ENCODE measurements at places on chromosomes 6 and 20.

GRCh38 chr20:49584418-49585382, 16.8 kb upstream of the PTGIS start:
- DNase-seq: no peak

DNA sequence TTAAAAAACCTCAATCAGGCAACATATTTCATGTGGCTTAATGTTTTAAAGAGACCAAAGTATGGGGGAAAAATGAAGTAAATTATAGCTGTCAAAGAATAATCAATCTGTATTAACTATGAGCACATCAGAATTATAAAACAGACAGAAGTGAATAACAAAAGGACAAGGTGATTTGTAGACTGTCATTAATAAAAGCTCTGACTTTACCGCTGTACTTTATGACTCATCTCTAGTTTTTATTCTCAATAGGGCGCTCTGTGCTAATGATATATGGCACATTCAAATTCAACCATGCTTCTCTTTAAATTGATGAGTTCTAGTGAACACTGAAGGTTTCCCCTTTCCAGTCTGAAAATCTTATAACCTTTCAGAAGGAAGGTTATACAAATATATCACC, 72.0 kb downstream of the PREP start:
- DNase-seq: no peak

GRCh38 chr6:104306211-104306610, 553.5 kb downstream of the HACE1 start:
- DNase-seq: no peak

DNA sequence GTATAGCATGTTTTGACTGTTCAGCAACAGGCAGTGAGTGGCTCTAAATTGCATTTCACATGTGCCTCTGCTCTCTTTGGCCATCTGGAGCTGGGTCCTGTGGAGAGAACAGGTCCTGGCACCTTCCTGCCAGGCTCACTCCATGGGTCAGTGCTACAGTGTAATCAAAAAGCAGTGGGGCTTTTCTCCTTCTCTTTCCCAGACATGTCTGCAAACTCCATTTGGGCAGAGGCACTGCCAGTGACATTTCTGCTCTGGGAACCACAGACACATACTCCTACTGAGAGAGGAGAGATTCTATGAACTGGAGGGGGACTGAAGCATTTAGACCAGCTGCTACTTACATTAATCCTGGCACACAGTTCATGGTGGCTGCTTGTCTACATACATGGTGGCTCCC, 68.3 kb upstream of the TRAF3IP2 start:
- DNase-seq: no peak

DNA sequence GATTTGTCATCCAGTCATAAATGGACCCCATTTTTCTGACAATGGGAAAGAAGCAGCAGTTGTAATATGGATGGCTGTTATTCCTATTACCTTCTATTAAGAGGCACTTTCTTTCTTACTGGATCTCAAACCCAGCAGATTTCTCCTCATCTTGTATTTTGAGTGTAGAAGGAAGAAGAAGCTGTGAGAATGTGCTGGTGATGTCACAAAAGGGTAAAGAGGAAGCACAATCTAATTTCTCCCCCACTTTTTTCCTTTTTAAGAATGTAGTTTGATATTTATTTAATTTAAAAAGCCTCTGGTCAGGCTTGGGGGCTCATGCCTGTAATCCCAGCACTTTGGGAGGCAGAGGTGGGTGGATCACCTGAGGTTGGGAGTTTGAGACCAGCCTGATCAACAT, 100.0 kb upstream of the JARID2 start:
- no peak for DNase-seq

- no peak for DNase-seq
These were observed 6.4 kb upstream of the SLC12A5 start for GRCh38 chr20:46022411-46023147.

GRCh38 chr6:132268209-132268608, 133.1 kb downstream of the MOXD1 start:
- no peak for DNase-seq

DNA sequence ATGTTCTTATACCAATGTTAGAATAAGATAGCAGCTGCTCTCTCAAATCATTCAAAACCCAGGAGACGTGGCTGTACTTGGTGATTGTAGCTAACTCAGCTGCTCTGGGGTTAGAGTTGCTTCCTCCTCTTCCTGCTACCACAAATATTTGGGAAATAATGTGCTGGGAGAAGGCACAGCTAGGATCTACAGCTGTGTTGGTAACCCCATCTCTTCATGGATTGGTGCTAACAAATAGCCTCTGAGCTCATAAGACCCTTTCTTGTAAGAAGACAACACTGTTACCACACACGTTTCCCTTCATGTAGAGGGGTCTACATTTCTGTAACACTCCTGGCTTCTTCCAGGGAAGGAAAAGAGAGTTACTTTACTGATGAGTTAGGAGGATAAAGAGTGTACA, 911.0 kb upstream of the CITED2 start:
- DNase-seq: peak; percentile 3

GRCh38 chr6:161891542-161891941, 617.7 kb upstream of the AGPAT4 start:
- no peak for DNase-seq

DNA sequence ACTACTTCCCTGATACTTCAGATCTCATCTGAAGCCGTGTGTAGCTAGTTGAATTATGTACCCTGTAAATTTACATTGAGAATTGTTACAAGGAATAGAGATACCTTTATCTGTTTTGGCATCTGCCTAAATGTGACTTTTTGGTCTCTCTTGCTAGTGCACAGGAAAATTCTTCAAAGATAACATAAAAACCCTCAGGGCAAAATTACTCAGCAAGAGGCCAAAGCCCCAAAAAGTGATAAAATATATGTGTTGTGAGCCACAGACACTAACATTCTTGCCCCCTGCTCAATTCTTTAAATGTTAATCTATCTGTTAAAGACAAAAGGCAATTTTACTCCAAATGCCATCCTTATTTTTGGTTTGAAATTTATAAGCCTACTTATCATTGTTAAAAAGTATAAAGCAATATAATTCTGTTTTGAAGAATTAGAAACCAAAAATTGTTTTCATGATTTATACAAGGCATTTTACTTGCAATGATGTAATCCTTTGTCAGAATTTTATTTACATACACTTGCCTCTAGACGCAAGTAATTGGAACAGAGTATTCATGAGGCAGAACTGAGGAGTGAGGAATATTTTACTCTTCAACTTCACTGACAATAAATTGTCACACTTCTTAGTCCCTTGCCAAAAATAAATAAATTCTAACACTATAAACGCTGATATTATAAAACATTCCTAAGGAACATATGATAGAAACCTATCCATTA, 186.2 kb downstream of the EPM2A start:
- no peak for DNase-seq

DNA sequence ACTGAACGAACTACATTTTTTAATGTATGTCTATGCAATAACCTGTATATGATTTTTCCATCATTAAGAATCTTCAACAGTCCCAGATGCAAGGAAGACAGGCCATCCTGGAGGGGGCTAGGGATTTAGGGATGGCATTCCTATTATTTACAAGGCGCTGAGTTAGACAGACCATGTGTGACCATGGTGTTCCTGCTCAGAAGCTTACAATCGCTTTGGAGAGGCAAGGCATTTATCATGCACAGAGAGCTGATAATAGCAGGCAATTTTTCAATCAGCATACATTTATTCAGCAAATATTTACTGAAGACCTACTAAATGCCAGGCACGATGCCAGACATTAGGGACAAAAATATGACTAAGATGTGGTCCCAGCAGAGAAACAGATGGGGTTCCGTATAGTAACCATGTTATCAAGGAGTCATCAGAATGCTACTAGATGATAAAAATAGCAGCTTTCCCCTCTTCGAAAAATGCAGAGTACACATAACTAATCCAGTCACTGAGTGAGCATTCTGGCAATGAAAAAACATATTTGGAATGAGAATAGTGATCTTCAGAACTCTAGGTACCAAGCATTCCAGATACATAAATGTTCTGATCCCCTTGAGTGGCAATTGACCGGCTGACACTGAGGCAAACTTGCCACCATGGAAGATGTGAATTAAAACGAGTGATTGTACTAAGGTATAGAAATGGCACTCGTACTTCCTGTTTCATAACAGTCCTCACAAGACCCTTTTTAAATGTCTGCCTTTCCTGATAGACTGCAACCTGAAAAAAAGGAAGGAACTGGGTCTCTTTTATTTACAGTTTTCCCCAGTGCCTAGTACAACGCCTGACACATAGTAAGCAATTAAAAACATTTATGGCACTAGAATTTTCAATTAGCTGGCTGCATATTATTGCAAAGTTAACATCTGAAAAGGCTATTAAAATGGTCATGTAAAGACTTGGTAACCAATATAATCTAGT, 135.7 kb downstream of the ATXN1 start:
- no peak for DNase-seq

DNA sequence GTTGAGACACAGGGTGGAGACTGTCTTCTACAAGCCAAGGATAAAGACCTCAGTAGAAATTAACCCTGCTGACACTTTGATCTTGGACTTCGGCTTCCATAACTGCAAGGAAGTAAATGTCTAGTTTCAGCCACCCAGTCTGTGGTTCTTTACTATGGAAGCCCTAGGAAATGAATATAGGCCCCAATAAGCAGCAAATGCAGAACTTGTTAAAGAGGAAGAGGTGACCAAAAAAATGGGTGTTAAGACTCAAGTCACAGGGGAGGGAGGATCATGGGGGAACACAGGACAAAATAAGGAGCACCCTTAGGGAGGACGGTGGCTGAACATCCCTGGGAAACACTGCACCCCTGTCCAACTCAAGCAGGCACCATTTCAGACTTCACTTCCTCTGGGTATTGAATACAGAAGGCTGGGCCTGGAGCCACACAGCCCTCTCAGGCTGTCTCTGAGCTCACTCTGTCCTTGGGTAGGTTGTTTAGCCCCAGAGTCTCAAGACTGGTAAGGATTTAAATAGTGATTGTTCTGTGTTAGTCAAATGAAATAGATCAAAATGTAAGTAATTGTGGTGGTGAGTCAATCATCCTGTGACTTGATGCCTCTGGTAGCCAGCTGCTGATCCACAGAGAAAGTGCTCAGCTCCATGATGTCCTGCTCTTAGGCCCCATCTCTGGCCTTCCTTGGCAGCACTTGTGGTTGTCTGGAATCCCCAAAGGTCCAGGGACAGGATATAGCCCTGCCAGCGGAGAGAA, 30.5 kb upstream of the SIRPD start:
- DNase-seq: no peak

All from pulmonary artery endothelial cell (primary cell).